Stimulated activated effector memory CD8-positive, alpha-beta T cell treated with anti-CD3 and anti-CD28 coated beads, Interleukin-12 subunit alpha, Interleukin-12 subunit beta, amount 100 ng/mL, for 72 hours (primary cell): ENCODE measurements at places on chromosomes 6 and 20.

GRCh38 chr6:73722318-73723060, 26.5 kb downstream of the CD109 start:
- no peak for DNase-seq

- no peak for DNase-seq
These were observed 35.3 kb downstream of the PANK2 start for GRCh38 chr20:3924304-3925112.

GRCh38 chr6:148658681-148659430, 88.0 kb upstream of the UST start:
- DNase-seq, result no peak

- no peak for DNase-seq
These were observed 298.1 kb downstream of the TFAP2B start for GRCh38 chr6:51116723-51117122.

- DNase-seq, result no peak
These were observed 3.3 kb upstream of the EFCAB8 start for GRCh38 chr20:32855387-32855786.

GRCh38 chr6:57267586-57268293, 45.6 kb upstream of the RAB23 start:
- no peak for DNase-seq

DNA sequence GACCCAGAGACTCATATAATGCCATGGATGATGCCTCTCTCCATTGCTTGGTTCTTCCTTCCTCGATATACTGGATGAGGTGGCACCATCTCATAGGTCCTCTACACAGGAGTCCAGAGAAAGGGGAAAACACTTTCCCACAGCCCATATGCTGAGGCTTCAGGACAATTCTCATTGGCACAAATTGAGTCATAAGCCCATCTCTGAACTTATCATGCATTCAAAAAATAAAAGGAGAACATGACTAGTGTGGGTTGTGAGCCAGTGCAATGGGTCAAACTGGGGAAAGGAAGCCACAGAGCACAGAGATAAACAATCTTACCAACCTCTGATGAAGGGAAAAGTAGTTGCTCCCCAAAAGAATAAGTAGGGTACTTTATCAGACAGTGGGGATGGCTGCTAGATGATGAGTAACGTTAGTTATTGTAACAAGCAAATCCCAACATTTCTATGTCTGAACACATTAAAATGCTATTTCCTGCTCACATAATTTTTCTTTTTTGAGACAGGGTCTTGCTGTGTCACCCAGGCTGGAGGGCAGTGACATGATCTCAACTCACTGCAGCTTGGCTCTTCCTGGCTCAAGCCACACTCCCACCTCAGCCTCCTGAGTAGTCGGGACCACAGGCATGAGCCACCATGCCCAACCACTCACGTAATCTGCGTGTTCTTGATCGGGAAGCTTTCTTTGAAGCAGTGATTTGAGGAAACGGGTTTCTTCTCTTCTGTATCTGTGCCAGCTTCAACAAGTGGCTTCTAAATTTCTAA, 27.0 kb downstream of the SOD2 start:
- DNase-seq, result no peak

DNA sequence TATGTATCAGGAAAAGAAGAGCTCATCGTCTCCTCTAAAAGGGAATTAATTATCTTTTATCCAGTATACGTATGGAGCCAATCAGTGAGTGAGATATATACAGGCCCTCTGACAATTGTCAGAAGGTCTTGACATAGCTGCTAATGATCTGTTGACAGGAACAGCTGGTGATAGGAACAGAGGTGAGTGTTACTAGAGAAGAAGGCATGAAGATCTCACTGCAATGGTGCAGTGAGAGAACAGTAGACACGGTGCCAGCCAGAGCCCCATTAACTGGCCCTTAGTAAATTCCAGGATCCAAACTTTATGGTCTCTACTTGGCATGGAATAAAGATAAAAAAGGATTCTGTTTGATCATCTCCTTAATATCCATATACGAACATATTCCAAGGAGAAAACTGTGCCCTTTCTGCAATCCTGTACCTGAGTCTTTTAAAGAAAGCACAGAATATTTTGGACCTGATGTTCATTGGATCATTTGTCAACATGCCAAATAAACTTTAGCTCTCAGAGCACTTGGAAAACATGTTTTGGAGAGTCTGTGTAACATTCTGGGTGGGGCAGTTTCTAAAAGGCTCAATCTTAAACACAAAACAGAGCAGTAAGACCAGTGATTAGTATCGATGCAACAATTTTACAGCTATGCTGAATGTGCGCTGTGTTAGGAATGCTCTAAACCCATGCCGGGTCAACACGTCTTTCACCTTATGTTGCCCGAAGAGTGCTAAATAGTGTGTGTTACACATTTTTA, 135.8 kb upstream of the CITED2 start:
- no peak for DNase-seq

DNA sequence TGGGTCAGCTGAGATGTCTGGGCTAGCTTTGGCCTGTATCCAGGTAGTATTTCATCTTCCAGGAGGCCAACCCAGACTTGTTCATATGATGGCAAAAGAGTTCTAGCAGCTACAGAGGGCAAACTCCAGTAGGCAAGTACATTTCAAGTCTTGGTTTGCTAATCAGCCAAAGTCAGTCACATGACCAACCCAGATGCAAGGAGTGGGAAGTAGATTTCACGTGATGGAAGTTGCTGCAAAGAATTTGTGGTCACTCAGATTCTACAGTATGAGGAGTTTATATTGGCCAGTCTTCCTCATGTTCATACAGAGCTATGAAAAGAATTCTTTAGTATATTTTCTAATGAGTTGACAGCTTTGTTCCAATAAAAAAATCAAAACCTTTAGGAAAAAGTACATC, 101.8 kb downstream of the PHACTR1 start:
- no peak for DNase-seq

DNA sequence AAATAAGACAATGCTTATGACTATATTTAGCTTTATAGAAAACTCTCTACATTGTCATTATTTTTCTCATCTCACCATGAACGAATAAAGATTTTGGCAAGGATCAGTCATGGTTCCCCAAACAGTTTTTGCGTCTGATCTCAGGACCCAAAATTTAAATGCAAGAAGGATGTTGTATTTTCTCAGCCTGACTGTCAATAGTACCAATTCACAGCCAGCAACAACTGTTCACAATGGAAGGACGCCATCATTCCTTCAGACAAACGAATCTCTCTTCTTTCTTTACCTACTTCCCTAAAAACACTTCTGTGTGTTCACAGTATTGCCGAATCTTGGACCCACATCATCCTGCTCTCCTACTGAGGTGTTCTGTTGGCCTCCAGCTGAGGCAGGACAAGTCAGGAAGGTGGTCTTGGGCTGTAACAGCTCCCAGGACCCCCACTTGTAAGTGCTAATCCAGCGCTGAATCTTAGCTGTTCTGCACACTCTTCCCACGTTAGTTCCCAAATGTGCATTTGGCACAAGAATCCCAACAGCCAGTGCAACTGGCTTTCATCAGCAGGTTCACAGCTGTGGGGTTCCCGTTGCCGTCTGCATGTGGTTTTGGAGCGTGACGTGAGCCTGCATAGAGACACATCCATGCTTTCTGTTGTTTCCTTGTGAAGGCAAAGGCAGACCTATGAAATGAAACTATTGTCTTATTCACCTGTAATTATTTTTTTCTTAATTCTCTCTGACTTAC, 600.0 kb downstream of the QKI start:
- DNase-seq, result no peak

- DNase-seq, result no peak
These were observed 106.3 kb downstream of the TNFRSF21 start for GRCh38 chr6:47203266-47203937.

GRCh38 chr6:134657751-134658527, 292.0 kb downstream of the ALDH8A1 start:
- no peak for DNase-seq

DNA sequence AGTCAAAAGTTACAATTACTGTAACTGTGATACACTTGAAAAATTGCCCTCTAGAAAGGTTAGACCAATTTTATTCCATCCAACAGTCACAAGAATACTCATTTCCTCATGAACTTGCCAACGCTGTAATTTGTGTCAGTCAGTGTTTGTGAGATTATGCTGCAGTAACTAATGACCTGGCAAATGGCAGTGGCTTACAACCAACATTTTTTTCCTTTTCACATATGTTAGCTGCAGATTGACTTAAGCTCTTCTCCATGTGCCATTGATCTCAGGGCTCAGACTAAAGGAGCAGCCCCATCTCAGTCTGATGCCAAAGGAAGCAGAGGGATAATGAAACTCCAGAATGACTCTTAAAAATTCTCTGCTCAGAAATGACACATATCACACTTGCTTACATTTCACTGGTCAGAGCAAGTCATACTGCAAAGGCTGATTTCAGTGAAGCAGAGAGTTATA, 92.3 kb upstream of the ELOVL5 start:
- DNase-seq, result peak; percentile 54

GRCh38 chr6:22409486-22409885, 112.7 kb upstream of the PRL start:
- no peak for DNase-seq

- no peak for DNase-seq
These were observed 258.1 kb downstream of the PREX1 start for GRCh38 chr20:48569679-48570078.

DNA sequence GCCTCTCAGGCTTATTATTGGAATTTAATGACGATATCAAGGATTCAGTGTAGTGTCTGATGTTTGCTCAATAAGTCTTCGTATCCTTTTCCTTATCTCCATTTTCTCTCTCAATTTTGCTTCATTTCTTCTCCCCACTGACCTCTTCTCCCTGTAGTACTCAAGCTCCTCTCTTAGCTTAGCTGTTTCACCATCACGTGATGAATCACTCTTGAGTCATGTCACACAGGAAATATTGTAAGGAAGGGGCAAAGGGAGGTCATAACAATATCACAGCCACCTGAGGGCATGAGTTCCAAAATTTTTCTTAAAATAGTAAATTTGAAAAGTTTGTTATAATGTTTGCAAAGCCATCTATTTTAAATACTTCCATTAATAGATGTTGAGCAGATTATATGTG, 392.2 kb upstream of the MARCKS start:
- no peak for DNase-seq

- no peak for DNase-seq
These were observed 592 bp downstream of the KCNG1 start for GRCh38 chr20:51022227-51022802.

DNA sequence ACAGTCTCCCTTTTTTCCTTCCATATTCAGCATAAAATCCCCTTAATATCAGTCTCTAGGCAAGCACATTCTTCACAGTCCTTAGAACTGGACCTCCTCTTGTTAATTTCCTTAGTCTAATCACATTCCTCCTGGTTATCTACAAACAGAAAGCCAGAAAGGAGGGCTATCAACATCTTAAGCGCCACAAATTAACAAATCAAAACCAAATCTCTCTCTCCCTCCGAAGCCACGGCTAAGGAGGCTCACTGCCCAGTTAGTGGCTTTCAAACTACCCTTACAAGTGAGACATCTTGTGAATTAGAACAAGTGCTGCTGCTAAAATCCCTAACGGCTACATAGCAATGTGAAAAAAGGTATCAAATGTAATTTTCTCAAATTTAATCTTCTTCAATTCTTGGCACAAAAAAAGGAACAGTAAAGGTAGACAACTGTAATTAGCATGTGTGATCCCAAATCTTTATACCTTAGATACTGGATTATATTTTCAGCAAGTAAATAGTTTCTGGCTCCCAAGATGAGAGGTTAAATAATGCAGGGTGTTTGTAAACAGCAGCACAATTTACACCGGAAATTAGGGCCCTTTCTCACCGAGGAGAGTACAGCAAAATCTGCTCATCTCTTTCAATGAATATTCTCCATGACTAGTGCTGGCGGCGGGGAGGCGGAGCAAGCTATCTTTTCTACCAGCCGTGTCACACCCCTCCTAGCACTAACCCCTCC, 1.4 kb upstream of the TRIM39 start:
- DNase-seq, result no peak

DNA sequence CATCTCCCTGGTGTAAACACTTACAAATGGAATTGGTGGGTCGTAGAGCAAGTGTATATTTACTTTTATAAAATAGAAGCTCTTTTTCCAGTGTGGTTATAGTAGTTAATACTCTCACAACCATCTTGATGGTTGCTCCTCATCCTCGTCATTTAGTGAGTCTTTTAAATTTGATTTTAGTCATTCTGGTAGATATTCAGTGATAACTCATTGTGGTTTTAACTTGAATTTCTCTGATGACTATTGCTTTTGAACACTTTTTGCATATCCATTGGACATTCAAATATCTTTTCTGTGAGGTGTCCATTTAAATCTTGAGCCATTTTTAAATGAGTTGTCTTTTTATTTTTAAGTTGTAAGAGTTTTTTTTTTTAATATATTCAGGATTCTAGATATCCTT, 189.2 kb upstream of the PHACTR1 start:
- DNase-seq, result no peak

DNA sequence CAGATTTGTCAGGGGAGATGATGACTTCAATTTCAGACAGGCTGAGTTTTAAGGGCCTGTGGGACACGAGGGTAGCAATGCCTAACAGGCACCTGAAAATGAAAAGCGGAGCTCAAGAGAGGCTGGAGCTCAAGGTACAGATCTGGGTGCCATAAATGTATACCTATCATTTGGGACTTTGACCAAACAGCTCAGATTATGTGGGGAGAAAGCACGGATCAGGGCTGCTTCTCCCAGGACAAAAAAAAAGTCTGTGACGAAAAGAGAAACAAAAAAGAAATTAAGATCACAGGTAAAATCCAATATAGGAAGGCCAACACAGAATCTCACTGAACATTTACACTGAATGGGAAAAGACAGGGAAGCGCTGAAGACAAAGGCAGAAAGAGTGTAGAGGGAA, 1.9 kb downstream of the PRELID3B start:
- DNase-seq, result peak; percentile 36

DNA sequence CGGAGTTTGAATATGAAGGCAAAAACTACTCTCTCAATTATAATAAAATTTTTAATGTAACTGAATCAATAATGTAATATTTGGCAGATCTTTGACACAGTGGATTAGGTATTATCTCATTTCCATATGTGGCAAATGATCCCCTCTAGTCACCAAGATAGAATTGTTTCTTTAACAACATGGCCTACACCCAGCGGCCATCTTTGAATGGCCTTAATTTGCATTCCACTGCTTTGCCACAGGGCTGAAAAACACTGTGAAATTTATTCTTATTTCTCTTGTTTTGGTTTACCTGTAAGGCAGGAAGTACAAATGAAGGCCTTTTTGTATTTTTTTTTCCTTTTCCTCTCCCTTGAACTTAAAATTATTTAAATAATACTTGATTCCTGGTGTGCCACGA, 162.6 kb upstream of the SCGN start:
- no peak for DNase-seq

DNA sequence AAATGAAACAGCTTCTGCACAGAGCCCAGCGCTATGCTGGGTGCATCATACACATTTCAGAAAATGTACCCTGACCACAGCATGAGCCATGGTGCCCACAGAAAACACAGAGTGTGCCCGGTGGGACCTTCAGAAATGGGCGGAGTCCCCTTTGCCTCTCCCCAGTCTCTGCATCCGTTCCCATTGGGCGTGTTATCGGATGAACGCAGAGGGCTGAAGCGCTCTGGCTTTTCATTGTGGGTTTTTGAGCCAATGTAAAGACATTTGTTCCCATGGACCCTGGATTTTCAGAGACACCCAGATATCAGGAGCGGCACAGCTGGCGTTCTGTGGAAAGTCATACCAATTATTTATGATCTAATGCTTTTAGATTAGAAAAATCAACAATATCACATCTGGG, 99.8 kb downstream of the DACT2 start:
- no peak for DNase-seq
